Gastroesophageal sphincter (tissue), 4 donors: ENCODE measurements at places on chromosomes 13 and 19.
A peak's percentile ranks its signal among the peaks of the same experiment; 100 is the strongest.

DNA sequence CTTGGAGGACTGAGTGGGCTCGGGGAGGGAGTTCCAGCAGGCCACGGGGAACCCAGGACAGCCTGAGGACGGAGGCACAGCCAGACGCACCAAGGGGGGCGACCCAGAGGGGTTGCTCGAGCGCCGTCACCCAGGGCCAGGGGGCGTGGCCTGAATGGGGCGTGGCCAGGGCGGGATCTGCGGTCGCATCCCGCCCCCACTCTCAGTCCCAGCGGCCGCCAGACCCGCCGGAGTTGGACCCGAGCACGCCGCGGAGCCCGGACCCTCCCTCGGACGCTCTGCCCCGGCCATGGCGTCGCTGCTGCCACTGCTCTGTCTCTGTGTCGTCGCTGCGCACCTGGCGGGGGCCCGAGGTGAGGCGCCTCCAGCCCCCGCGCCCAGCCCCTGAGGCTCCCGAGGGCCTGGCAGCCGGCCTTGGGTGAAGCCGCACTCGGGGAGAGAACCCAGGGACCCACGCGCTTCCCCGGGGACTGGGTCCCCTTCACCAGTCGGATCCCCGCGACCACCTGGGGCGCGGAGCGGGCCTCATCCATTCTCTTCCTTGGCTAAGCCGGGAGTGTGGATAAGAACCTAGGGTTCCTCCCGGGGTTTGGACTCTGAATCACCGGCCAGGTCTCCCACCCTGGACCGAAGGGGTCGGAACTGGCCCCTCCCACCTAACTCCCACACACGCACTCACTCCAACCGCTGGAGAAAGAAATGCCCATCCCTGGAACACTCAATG is at the start of gene CILP2:
CILP2 (plus strand) TSS at position 205 of the 724 bp plus-strand sequence; CDS start at position 290, 85 bp downstream.
- no peak within 1 kb of the TSS for H3K27ac ChIP-seq
- no peak for ATAC-seq
- no peaks in the 10 kb centered on the region for H3K4me1 ChIP-seq
- peaks cover 60% of the 10 kb centered on the region for H3K27me3 ChIP-seq

DNA sequence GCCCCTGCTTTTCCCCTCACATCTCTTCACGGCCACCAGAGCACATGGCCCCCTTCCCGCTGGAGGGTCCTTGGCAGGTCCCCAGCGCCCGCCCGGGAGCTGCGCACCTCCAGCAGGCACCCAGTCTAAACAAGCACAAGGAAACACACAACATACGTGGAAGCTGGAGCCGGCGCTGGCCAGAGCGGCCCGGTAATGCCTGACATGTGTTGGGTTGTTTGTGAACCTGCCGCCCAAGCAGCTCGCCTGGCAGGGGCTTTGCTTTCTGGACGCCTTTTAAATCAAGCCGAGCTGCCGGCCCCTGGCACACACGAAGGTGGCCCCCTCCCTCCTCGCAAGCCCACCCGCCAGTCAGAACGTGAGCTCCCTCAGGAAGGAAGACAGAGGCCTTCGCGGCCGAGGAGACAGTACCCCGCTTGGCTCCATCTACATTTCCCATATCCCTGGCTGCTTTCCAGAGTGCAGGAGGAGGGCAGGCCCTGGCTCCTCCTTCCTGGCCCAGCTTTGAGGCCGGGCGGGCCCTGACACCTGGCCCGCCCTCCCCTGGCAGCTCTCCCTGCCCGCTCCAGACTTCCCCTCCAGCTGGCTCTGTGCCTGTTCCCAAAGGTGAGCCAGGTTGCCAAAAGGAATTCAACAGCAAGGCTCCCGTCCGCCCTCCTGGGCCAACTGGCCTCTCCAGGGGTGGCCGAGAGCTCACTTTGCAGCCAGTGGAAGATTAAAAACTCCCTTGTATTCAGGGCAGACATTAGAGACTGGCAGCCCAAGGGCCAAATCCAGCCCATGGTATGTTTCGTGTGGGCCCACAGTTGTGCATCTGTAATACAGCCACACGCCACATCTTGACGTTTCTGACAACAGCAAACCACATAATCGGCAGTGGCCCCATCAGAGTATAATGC is 28.7 kb downstream of the COMP start:
- peaks cover 11% of the 10 kb centered on the region for H3K36me3 ChIP-seq
- H3K4me3 ChIP-seq = no peak overlapping the region
- H3K27ac ChIP-seq = peak overlapping the region; percentile 63
- H3K4me1 ChIP-seq = no peaks in the 10 kb centered on the region
- no peaks in the 10 kb centered on the region for H3K27me3 ChIP-seq

DNA sequence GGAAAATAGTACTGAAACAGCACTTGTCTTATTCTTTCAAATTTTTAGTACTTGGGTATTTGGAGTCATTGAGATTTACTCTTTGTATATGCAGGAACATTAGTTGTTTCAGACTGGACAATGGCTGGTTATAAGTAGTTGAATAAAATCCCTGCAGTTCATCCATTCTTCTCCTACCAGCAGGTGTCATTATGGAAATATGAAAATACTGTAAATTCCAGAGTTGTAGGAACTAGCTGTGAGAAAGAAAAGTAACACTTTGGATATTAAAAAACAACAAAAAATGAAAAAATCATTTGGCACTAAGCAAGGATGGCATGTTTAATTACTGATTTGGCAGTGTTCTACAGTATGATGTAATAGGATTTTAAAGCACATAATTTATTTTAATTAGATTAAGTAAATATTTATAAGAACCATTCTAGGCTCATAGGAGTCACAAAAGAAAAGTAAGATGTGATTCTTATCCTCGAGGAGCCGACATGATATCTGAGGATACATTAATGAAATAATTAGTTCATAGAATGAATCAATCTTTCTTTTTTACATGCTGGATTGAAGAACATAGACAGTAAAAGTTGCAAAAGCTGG is 155.3 kb downstream of the KCNRG start:
- no peaks in the 10 kb centered on the region for H3K36me3 ChIP-seq
- no peak overlapping the region for H3K27ac ChIP-seq
- peaks cover 8% of the 10 kb centered on the region for H3K4me1 ChIP-seq
- no peak overlapping the region for H3K4me3 ChIP-seq
- no peaks in the 10 kb centered on the region for H3K27me3 ChIP-seq
- no peak for ATAC-seq

GRCh38 chr13:62375653-62376052 is 960.0 kb upstream of the PCDH20 start:
- H3K4me3 ChIP-seq = no peak overlapping the region
- H3K27ac ChIP-seq = no peak overlapping the region
- H3K36me3 ChIP-seq = no peaks in the 10 kb centered on the region
- no peaks in the 10 kb centered on the region for H3K4me1 ChIP-seq

- H3K27me3 ChIP-seq = no peaks in the 10 kb centered on the region
- ATAC-seq = no peak
- H3K36me3 ChIP-seq = no peaks in the 10 kb centered on the region
- no peak overlapping the region for H3K4me3 ChIP-seq
- H3K4me1 ChIP-seq = peaks cover under 1% of the 10 kb centered on the region
These were observed 32.3 kb downstream of the TSSK6 start for GRCh38 chr19:19482809-19483596.

DNA sequence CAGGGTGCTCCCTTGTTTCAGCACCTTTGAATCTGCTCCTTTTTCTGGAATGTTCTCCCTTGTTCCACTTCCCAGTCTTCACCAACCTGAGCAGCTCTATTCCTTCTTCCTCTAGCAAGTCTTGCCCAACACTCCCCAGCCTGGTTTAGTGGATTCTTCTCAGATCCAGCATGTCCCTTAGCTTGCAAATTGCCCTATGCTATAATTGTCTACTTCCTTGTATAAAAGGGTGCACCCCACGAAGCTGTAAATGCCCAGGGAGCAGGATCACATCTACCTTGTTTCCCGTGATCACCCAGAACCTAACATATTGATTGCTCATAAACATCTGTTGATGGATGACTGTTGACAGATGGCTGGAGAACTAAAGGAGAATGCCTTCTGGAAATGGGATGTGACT is 93.2 kb upstream of the C1QTNF9B start:
- no peak overlapping the region for H3K27ac ChIP-seq
- no peaks in the 10 kb centered on the region for H3K36me3 ChIP-seq

DNA sequence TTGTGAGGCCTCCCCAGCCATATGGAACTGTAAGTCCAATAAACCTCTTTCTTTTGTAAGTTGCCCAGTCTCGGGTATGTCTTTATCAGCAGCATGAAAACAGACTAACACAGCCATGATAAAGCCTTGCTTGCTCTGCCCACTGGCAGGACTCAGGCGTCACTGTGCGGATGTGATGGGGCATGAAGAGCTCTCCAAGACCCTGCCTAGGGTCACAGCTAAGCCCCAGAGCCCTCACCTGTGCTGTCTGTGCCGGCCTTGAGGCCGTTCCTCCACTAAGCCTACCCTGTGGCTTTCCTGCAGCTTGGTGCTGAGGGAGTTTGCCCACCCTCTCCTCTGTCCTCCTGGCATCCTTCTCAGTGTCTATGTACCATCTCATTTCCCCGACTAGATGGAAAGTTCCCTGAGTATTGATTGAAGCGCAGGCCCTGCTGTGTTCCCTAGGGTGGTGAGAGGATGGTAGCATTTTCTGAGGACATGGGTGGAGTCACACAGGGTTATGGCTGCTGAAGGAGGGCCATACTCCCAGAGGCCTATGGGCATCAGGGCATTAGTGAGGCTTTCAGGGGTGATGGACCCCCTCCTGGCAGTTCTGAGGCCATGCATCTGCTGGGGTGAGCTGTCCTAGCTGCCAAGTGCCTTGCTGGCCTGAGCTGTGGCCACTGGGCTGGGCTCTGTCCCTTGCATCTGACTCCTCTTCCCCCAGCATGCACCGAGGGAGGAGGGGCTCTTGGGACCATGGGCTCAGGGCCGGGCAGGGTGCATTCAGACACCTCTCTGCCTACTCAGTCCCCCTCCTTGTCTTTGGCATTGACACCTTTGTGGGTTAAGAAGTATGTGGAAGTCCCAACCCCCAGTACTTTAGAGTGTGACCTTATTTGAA is 75.3 kb downstream of the TEX29 start:
- no peaks in the 10 kb centered on the region for H3K36me3 ChIP-seq
- H3K4me3 ChIP-seq = no peak overlapping the region
- H3K4me1 ChIP-seq = no peaks in the 10 kb centered on the region
- no peak overlapping the region for H3K27ac ChIP-seq
